Stimulated activated CD8-positive, alpha-beta memory T cell treated with anti-CD3 and anti-CD28 coated beads, Interleukin-2, amount 100 ng/mL, for 1 hour (primary cell): ENCODE measurements at places on chromosomes 7 and 10.

- DNase-seq, result no peak
Observed at GRCh38 chr7:117395743-117396142, 31.6 kb downstream of the ASZ1 start.

DNA sequence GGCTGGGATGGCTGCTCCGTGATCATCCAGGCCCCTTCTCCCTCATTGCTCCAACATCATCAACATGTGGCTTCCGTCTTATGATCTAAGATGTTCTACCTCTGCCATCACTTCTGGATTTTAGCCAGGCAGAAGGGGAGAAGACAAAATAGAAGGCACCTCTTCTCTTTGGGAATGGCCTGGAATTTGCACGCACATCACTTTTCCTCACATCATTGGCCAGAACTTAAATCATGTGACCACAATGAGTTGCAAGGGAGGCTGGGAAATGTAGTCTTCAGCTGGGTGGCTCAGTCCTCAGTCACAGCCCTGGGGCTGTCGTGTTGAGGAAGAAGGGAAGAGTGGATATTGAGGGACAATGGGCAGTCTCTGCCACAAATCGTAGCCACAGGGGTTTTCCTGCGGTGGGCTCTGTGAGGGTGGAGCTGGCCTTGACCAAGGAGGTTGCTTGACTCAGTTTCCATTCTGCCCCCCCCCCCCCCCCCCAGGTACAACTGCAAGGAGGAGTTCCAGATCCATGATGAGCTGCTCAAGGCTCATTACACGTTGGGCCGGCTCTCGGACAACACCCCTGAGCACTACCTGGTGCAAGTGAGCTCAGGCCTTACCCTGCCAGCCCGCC, 50.3 kb downstream of the PALD1 start:
- DNase-seq, result no peak

DNA sequence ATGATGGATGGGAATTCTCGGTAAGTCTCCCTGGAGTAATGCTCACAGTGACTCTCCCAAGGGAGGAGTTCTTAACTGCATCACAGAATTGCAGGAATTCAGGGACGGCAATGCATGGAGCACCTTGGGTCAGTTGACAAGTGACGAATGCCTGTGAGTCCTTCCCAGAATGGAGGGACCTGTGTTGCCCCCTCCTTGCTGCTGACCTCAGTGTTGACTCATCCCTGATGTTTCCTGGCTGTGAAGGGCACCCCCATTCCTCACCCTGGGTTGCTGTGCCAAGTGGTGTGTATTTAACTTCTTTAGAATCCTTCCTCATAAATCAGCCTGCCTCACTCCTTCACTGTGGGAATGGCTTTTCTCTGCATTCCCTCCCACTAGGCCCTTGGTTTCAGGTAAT, 98.9 kb downstream of the LRMDA start:
- DNase-seq, result no peak

DNA sequence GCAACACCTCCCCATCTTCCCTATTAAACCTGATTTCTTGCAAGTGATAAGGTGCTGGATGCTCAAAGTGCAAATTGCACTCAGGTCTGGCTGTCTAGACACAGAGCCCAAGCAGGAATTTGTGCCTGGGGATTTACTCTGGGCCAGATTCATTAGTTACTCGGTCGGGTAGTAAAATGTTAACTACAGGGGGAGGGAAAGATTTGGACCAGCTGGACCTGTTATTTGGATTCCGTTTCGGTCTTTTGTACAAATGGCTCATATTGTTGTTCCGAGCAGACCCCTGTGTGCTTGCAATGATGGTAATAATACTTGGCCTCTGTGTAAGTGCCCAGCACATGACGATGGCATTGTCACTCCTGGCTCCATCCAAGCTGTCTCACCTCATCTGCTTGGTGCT, 609.6 kb downstream of the KCNMA1 start:
- no peak for DNase-seq

DNA sequence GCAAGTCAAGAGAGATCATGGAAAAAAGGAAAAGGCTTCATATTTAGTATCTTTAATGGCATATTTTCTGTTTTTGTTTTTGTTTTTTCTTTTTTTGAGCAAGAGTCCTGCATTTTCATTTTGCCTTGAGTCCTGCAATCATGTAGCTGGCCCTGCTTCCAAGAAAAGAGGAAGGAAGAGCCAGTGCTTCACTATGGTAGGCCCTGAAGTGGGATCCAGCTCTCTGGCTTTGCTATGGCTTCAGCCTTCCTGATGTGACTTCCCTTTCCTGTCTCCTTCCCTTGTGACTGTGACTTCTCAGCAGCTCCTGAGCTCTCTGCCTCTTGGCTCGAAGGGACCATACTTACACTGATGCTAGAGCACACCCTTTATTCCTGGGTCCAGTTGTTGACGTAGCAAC, 512.3 kb downstream of the INHBA start:
- no peak for DNase-seq

GRCh38 chr10:114388275-114388674, 16.0 kb downstream of the AFAP1L2 start:
- DNase-seq, result no peak

GRCh38 chr7:42964849-42965805, 33.0 kb downstream of the MRPL32 start:
- DNase-seq, result no peak
